Activated CD8-positive, alpha-beta T cell treated with anti-CD3 and anti-CD28 coated beads for 36 hours (primary cell): ENCODE measurements at places on chromosomes 13 and 19. TPM values are rescaled to one million over a fixed set of nuclear protein-coding genes. Genes with fewer than 3 reads are reported as not detected.

DNA sequence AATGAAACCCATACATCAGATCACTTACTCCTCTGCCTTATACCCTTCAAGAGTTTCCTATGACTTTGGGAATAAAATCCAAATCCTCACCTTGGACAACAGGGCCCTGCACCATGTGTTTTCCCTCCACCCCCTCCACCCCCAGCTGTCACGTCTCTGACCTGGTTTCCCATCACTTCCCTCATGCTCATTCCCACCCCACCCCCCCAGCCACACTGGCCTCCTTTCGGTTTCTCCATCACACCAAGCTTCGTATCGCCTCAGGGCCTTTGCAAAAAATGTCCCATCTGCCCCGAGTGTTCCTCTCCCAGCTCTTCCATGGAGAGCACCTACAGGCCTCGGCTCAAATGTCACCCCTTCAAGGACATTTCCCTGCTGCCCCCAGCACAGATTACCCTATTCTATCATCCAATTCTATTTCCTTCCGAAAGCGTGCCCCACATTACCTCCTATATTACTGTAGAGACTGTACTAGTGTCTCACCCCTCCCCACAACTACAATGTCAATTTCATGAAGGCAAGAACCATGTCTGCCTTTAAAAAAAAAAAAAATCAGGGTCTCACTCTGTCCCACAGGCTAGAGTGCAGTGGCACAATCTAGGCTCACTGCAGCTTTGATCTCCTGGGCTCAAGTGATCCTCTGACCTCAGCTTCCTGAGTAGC lies 16.8 kb upstream of the FFAR2 start:
- no peak for DNase-seq

Gene TMEM255B
- total RNA-seq: 1.7 TPM

GRCh38 chr13:28273919-28274318 lies 135.6 kb downstream of the PAN3 start:
- no peak for DNase-seq

Gene LIM2
- 2.6 TPM for total RNA-seq

DNA sequence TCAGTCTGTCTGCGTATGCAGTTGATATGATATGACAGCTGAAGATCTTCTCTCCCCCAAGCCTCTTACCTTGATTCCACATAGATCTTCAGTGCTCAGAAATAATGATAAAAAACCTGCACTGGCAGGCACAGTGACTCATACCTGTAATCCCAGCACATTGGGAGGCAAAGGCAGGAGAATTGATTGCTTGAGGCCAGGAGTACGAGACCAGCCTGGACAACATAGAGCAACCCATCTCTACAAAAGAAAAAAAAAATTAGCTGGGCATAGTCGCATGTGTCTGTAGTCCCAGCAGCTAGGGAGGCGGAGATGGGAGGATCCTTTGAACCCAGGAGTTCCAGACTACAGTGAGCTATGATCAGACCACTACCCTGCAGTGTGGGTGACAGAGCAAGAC lies 551.0 kb upstream of the MIR17HG start:
- no peak for DNase-seq

DNA sequence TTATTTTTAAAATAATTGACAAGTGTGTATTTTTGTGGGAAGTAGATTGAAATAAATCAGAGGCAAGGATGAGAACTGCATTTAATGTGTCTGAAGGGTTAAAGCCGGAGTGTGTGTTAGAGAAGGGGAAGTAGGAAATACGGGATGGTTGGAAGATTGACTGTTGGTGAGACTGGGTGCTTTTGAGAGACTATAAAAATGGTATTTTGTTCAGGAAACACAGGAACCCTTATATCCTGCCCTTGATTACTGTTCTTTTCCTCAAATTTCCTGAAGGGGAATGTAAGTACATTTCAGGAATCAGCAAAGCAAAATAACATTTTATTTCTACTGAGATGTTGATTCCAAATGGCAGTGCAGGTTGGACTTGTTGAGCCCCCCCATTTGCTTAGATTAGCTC lies 15.1 kb downstream of the IFT88 start:
- no peak for DNase-seq

DNA sequence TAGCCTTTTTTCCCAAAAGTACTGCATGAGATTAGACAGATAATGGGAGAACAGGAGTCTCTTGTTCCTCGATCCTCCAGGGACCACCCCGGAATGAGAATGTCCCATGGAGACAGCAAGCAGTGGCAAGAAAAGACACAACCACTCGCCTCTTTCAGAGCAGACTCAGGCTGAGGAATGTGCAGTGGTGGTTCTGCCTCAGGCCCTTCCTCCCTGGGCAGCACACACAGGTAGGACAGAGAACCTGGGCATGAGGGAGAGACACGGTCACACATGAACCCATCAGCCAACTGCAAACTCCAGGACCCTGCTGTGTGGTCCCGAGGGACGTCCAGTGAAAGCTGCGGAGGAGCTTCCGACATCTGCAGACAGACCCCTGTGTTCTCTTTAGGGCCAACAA lies 31.0 kb downstream of the CRYL1 start:
- DNase-seq: no peak

Gene CADM4
- total RNA-seq: 0.38 TPM

- DNase-seq: no peak
These were observed 6.2 kb downstream of the RPL28 start for GRCh38 chr19:55391702-55392615.

Gene BRSK1
- 5.1 TPM for total RNA-seq
